Activated CD4-positive, alpha-beta T cell treated with anti-CD3 and anti-CD28 coated beads, Interleukin-2, amount 50 U/mL, for 24 hours (primary cell): ENCODE measurements at places on chromosomes 1 and 21.

DNA sequence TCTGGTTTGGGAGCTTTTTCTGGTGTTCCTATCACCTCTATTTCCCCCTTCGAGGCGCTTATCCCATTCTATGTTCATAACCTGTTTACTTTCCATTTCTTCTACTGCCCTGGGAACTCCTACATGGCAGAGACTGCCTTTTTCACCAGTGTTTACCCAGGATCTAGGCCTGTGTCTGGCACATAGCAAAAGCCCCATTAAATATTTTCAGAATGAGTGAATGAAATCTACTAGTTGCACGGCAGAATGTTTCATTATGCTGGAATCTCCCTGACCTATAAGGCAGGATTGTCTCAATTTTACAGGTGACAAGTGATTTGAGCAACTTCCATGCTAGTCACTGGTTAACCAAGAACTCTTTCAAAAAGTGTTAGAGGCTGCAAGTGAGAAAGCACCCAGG lies 70.1 kb downstream of the PGM1 start:
- DNase-seq = no peak

DNA sequence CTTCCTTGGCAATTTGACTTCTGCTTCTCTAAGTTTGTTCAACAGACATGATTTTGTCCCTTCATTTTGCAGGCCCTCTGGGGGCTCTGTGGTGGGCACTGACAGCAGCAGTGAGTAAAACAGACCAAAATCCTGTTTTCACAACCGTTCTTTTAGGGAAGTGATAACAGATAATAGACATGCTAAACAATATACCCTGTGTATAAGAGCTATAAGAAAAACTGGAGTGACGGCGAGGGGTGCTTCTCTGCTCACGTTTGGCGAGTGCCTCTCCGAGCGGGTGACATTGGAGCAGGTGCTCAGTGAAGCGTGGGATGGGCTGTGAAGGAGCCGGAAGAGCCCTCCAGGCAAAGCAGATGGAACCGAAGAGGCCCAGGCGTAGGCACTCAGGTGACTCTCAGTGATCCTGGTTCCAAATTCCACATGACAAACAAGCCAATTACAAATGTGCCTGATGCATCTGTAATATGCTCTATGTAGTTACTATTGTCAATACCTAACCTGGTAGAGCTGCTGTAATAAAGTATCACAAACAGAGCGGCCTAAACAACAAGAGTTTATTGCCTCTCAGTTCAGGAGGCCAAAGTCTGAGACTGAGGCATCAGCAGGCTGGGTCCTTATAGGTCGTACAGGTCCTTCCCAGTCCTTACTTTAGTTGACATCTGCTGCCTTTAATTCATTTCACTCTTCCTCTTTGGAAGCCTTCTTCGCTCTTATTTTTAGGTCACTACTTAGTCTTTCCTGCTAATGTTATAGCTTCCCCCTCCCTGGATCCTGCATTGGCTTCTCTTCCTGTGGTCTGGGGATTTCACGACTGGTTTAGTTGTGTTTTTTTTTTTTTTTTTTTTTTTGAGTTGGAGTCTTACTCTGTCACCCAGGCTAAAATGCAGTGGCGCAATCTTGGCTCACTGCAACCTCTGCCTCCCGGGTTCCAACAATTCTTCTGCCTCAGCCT lies 20.1 kb downstream of the OR2B11 start:
- DNase-seq = no peak

DNA sequence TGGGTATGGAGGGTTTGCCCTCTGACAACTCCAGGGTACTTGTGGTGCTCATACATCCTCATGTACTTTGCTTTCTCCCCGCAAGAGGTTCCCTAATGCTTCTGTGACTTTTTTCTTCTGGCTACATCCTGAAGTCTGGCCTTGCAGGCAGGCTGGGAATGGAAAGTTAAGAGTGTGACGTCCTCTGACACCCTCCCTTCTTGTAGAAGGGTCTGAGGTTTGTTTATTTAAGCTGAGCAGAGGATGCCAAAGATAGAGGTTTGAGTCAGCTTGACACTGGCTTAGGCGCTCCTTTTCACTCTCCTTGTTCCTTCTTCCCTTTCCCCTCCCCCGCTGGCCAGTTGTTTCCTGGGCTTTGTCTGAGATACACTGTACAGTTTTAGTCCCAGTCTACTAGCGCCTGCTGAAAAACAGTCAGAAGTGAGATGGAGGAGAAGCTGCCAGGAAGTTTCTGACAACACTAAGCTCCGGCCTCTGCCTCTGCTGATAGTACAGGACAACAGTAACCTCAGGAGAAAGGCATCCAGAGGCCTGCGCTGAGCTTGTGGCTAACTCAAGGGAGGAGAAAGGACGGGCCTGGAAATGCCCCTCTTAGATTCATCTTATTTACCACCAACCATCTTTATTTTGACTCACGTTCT lies at the start of gene MACF1:
TSS of gene MACF1 (plus strand) at position 255 of the 641 bp plus-strand sequence. CDS start at position 583, 328 bp downstream.
- no peak for DNase-seq

DNA sequence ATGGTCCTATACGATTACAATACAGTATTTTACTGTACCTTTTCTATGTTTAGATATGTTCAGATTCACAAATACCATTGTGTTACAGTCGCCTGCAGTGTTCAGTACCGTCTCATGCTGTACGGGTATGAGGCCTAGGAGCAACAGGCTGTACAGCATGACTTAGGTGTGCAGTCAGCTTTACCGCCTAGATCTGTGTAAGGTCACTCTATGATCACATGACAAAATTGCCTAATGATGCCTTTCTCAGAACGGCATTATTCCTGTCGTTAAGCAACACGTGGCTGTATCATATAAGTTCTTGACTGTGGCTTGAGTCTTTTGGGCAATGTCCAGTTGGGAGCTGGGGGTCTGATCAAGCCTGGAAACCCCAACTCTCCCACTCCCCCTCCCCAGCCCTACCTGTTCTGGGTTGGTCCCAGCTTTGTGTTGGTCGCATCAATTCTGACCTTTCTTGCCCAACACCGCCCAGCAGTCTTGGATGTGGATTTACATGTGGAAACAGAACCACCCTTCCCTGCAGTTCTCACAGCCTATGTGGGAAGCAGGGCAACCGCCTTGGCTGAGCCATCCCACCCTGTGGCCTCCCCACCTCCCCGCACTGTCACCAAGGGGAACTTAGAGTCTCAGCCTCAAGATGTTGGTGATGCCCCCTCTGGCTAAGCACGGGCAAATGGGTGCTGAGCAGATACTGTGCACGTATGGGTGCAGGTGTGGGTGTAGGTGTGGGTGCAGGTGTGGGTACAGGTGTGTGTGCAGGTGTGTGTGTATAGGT lies 80.2 kb upstream of the ACTL8 start:
- DNase-seq = no peak

GRCh38 chr21:42722153-42722552 lies 68.7 kb downstream of the PDE9A start:
- DNase-seq = no peak

DNA sequence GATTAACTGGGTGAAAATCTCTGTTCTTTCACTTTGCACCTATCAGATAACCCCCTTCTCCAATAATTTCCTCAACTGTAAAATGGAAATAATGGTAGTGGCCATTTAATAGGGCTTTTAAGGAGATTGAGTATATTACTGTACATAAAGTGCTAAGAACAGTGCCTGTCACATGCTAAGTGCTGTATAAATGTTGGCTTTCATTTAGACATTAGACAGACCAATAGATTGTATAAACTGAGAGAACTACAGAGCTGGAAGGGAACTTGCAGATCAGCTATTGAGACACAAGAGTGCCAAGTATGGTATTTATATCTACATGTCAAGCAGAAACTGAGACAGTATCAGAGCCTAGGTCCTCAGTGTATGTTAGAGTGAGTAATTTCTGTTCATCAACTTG lies 934.7 kb downstream of the PLA2G4A start:
- no peak for DNase-seq
